ENCODE measurements at places on chromosomes 13 and 19.
A peak's percentile ranks its signal among the peaks of the same experiment; 100 is the strongest.

DNA sequence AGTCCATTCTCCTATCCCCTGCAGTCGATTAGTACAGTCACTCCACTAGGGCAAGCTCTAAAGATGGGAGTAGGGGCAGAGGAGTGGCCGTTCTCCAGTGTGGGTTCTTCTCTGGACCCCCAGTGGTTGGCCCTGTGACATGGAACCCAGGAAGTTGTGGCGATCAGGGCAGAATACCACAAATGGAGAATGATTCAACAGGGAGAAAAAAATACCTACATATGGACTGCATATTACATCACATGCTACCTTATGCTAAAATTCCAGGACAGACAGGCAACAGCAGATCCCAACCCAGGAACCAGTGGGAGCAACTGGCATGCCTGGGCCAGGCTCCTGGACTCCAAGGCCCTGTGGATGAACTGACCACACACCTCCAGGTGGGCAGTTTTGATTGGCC is 20.4 kb downstream of the POU2F2 start:
- peak; percentile 90 for DNase-seq

DNA sequence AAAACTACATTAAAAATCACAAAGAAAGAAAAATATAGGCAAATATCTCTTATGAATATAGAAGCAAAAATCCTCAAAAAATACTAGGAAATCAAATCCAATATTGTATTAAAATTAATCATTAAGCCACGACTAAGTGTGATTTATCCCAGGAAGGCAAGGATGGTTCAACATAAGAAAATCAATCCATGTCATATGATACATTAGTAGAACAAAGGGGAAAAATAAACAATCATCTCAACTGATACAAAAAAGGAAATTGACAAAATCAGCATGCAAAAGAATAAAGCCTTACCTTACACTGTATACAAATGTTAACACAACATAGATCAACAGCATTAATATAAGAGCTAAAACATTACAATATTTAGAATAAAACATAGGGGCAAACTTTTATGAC is 933.3 kb downstream of the PCDH9 start:
- no peak for DNase-seq

DNA sequence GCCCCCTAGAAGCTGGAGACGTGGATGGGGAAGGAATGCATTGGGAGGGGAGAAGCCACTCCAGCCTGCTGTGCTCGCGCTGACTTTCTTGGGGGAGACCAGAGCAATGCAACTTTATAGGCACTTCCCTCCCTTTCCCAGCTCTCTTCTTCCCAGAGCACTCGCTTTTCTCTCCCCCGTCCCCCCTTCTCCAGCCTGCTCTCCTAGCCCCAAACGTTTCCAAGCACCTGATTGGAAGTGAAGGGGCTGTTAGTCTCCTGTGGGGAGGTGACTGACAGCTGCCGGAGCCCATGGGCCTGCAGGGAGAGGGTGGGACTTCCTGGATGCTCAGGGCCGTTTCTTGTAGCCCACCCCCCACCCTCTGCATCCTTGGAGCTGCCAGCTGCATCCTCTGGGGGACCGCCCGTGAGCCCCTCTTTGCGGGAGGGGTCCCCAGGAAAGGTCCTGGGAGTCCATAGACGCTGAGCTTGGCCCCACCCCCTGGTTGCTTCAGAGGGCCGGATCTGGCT is 2.5 kb downstream of the HDGFL2 start:
- DNase-seq = peak; percentile 77

DNA sequence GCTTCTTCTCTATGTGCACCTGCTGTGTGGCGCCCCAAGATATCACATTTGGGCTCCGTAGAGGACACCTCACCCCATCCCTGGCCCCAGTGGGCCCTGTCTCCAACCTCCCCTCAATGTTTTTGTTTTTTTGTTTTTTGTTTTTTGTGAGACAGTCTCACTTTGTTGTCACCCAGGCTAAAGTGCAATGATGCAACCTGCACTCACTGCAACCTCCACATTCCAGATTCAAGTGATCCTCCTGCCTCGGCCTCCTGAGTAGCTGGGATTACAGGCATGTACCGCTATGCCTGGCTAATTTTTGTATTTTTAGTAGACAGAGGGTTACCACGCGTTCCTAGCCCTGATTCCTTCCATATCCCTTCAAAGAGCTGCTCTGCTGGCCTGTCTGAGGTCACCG is 26.9 kb upstream of the TUBGCP3 start:
- DNase-seq = no peak

GRCh38 chr19:6524311-6524710 is 6.5 kb upstream of the TNFSF9 start:
- no peak for DNase-seq

DNA sequence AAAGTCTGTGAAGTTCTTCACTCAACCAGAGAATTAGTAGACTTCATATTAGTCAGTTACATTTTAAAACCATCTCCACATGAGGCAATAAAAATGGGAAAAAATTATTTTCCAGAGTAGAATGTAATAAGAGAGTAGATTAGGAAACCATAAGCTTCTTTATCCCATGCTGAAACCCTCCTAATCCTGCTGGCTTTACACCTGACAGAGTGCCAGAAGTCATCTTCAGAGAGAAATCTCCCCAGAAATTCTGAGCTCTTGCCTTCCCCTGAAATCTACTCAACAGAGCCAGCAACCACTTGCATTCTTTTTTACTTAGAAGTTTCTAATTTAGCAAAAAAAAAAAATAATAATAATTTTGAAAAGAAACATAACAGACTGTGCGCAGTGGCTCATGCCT is 279.9 kb downstream of the NHLRC3 start:
- DNase-seq = no peak

- DNase-seq = no peak
Observed at GRCh38 chr13:45296259-45296658, 44.7 kb downstream of the TPT1 start.

DNA sequence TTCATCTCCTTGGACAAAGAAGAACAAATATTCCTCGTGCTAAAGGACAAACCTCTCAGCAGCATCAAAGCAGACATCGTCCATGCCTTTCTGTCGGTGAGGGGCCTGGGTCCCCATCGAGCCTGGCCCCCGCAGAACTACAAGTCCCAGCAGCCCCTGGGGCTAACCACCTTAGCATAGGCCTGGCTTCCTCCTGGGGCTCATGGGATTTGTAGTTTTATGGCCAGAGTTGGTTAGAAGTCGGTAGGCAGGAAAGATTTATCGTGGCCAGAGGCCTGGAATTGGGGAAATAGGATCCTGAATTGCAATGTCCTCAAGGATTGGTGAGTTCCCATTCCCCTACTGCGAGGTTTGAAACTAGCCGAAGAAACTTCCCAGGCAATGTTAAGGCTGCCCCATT is 19.6 kb downstream of the TMEM150B start:
- DNase-seq = peak; percentile 10

GRCh38 chr19:31668921-31669320 is 319.7 kb upstream of the TSHZ3 start:
- peak; percentile 23 for DNase-seq

GRCh38 chr19:30006207-30006606 is 64.2 kb downstream of the URI1 start:
- DNase-seq = no peak

GRCh38 chr13:30398601-30399072 is 23.7 kb upstream of the UBE2L5 start:
- DNase-seq = no peak

DNA sequence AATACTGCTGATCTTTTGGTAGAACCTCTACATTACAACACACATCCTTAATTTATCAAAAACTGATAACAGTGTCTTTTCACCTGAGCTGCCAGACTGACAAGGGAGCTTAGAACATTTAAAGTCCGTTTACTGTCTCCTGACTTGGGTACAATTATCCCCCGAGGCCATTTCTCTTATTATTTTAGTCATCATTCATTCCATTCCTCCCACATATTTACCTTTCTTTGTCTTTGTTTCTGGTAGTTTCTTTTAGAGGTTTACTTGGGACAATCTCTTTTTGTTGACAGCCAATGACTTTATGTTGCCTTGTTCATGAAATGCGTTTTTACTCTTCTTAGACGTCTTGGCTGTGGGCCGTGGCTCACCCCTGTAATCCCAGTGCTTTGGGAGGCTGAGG is 186.9 kb downstream of the PCCA start:
- no peak for DNase-seq

- DNase-seq = no peak
Observed at GRCh38 chr13:56173346-56173745, 967.4 kb upstream of the PRR20A start.

DNA sequence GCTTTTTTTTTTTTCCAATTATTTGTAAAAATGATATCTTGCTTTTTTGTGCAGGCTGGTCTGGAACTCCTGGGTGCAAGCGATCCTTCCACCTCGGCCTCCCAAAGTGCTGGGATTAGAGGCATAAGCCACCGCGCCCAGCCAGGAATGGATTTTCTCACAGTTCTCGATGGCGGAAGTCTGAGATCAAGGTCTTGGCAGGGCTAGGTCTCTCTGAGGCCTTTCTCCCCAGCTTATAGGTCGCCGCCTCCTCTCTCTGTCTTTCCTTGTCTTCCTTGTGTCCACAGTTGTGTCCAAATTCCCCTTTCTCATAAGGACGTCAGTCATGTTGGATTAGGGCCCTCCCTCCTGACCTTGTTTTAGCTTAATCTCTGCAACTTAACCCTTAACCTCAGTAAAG is 200.5 kb downstream of the UQCRFS1 start:
- DNase-seq = no peak

GRCh38 chr13:75771818-75772217 is 135.7 kb downstream of the LMO7 start:
- DNase-seq = peak; percentile 83

DNA sequence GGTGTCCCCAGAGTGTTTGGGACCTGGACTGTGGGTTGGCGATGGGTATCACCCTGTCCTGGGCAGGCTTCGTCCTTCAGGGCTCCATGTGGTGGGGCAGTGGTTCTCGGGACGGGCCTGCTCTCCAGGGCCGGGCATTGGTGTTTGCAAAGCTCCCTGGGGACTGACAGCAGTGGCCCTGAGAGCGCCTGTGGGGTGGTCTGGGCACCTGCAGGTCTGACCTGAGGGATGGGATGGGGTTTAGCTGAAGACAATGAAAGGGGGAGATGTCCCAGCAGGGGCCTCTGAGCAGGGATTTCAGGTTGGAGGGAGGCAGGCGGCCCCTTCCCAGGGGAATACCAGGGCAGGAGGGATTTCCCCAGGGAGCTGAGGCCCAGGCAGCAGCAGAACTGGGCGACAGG is 68.3 kb upstream of the MCF2L start:
- no peak for DNase-seq

DNA sequence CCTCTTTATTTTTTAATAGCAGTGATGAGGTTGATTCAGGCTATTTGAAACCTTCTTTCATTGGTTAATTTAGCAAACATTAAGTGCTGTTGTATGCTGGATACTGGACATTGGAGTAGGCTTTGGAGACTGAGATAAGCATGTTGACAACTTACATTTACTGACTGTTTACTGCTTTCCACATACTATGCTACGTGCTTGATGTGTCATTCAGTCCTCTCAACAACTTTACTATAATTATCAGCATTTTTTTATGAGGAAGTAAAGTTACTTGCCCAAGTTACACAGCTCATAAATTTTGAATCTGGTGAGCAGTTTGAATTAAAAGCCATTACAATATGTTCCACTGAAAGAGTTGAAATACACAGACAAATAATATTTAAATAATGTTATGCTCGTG is 83.8 kb downstream of the GJA3 start:
- no peak for DNase-seq

DNA sequence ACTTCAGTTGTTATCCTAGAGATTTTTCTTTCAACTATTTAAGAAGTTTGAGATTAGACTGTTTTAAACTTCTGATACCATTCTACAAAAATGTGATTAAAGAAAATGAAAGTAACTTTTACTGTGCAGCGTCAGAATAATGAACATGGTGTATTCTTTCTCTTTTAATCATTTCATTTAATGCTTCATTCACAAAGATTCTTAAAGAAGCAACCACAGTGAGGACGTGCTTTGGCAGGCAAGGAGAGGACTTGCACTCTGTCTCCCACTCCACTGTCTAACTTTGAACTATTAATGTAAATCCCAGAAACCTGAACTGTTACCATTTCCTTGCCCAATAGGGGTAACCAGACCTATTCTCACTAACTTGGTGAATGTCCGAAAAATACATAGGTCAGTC is 137.0 kb downstream of the KCNRG start:
- no peak for DNase-seq

GRCh38 chr13:52428295-52428694 is 22.1 kb downstream of the VPS36 start:
- DNase-seq = no peak

DNA sequence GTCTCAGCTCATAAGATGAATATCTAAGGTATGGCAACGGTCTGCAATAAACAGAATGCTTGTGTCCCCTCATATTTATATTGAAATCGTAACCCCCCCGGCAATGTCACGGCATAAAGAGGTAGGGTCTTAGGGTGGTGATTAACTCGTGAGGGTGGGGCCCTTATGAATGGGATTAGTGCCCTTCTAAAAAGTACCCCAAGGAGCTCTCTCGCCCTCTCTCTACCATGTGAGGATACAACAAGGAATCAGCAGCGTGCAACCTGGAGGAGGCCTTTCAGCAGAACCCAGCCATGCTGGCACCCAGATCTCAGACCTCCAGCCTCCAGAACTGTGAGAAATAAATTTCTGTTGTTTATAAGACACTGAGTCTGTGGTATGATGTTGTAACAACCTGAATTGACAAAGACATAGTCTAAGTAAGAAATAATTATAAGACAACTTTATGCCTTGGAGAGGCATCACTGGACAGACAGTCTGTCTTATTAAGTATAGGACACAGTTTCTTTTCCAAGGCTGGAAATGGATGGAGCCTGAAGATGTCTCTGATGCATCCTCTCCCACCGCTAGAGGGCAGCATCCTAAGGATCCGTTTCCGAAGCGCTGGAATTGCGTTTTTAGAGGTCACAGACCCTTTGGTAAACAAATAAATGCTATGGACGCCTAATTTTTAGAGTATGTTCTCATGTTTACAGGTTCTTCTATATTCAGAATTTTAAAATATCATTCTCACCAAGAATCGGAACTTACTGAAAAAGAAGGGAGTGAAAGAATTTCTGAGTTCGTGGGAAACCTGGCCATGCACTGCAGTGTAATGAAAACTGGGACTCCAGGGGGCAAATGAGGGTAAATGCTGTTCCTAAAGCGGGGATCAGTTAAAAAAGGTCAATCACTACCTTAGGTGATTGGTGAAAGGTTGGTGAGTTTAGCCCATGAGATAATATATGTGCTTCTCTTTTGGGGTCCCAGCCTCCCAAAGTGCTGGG is 13.3 kb upstream of the LEUTX start:
- DNase-seq = peak; percentile 25

GRCh38 chr13:43347877-43348276 is 324.5 kb downstream of the DNAJC15 start:
- DNase-seq = no peak

GRCh38 chr19:43540381-43540780 is 7.4 kb downstream of the ZNF575 start:
- DNase-seq = no peak

- DNase-seq = no peak
Observed at GRCh38 chr13:48320891-48321510, 17.4 kb downstream of the RB1 start.

GRCh38 chr13:75685239-75685697 is 49.1 kb downstream of the LMO7 start:
- peak; percentile 76 for DNase-seq
